ENCODE measurements at places on chromosomes 7 and 10. TPM values are rescaled to one million over a fixed set of nuclear protein-coding genes. Genes with fewer than 3 reads are reported as not detected.

TMEM236 gene
- total RNA-seq, result 0.07 TPM

DNA sequence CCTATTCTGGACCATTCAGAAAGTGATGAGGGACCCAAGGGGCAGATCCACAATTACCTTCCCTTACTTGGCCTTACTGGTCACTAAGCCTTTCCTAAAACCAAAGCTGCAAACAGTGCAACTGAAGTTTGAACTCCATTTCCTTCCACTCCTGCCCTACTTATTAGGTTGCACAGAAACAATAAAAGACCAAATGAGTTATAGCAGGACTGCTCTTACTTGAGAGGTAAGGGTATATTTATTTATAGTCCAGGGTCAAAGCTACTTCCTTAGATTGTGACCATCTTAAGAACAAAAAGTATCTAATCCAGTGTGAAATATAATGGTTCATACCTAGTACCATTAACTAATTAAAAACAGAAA is 27.0 kb downstream of the CDK6 start:
- H3K4me1 ChIP-seq, result peaks cover 30% of the 10 kb centered on the region
- peak overlapping the region; percentile 92 for H3K27ac ChIP-seq
- no peak for DNase-seq
- H3K4me3 ChIP-seq, result peak overlapping the region; percentile 82

PODXL gene
- total RNA-seq, result 1.1 TPM

GRCh38 chr7:117962366-117962994 is 89.2 kb upstream of the CTTNBP2 start:
- H3K27me3 ChIP-seq, result no peaks in the 10 kb centered on the region
- H3K27ac ChIP-seq, result no peak overlapping the region
- H3K36me3 ChIP-seq, result no peaks in the 10 kb centered on the region
- H3K4me3 ChIP-seq, result no peak overlapping the region

GPR15LG gene
- not detected for total RNA-seq

GRCh38 chr7:158063850-158064610 is 523.6 kb downstream of the PTPRN2 start:
- no peaks in the 10 kb centered on the region for H3K36me3 ChIP-seq
- H3K4me3 ChIP-seq, result no peak overlapping the region
- no peak for DNase-seq
- H3K4me1 ChIP-seq, result no peaks in the 10 kb centered on the region
- peaks cover 10% of the 10 kb centered on the region for H3K27me3 ChIP-seq
- no peak overlapping the region for H3K27ac ChIP-seq

CDH23 gene
- total RNA-seq, result 9.0 TPM

NODAL gene
- total RNA-seq, result not detected

- no peak overlapping the region for H3K27ac ChIP-seq
- H3K27me3 ChIP-seq, result no peaks in the 10 kb centered on the region
- H3K4me3 ChIP-seq, result no peak overlapping the region
- no peaks in the 10 kb centered on the region for H3K4me1 ChIP-seq
- no peaks in the 10 kb centered on the region for H3K36me3 ChIP-seq
- DNase-seq, result no peak
Measured at GRCh38 chr7:113819474-113819873, 99.3 kb downstream of the PPP1R3A start.

DNA sequence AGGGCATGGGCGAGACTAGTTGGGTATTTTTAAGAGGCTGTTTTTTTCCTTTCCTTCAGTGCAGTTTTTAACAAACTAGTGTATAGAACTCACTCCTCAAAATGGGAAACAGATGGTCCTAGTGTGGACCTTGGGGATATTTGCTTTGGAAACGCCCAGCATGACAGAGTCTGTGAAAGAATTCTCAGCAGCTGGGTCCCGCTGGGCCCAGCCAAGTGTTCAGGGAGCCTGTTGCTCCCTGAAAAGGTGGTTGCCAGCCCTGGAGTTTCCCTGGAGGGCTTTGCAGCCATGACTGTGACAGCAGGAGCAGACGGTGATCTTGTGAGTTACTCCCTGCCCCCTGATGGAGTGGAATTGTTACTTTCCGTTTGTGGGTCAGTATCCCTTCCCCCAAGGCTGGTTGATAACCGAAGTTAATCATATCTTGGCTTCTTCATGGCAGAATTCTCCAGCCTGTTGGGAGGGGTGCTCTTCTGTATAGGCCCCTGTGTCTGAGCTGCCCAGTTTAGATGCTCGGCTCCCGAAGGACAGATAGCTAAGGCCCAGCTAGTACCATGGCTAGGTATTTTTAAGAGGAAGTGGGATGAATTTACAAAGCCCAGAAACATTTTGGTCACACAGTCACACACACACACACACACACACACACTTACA is 278.6 kb upstream of the HABP2 start:
- DNase-seq, result no peak
- no peak overlapping the region for H3K4me3 ChIP-seq
- no peaks in the 10 kb centered on the region for H3K4me1 ChIP-seq
- H3K27me3 ChIP-seq, result peaks cover 15% of the 10 kb centered on the region

GRCh38 chr7:24943096-24943948 is 36.7 kb downstream of the OSBPL3 start:
- peaks cover 5% of the 10 kb centered on the region for H3K36me3 ChIP-seq
- DNase-seq, result no peak
- H3K4me1 ChIP-seq, result peaks cover 64% of the 10 kb centered on the region
- peak overlapping the region; percentile 32 for H3K27ac ChIP-seq

DNA sequence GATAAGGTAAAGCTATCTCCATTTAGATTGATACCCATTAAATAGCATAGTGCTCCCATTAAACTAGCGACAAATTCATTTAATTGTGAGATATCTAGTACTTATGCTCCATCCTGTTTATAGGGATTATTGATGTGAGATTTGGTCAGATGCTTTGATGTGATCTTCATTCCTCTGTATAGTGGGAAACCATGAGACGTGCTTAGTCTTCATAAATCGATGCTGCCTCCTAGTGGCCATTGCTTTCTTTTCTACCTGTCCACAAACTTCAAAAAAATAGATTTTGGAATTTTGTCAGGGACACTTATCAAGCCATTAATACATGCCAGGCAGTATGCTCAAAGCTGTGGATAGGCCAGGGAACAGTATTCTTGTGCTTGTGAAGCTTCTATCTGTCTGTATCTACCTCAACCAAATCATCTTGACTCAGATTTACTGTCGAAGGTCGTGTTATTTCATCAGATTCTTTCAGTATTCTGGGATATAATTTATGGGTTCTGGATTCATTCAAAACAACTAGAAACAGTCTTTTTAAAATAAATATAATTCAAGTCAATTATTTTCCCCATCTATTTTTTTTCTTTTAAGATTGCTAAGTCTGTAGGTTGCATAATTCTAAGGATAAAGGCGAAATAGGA is 12.0 kb downstream of the LSM8 start:
- H3K4me3 ChIP-seq, result no peak overlapping the region
- H3K36me3 ChIP-seq, result no peaks in the 10 kb centered on the region
- H3K27me3 ChIP-seq, result no peaks in the 10 kb centered on the region
- DNase-seq, result no peak

GRCh38 chr7:140402178-140402835 is 1.6 kb upstream of the RAB19 start:
- no peaks in the 10 kb centered on the region for H3K36me3 ChIP-seq
- H3K27ac ChIP-seq, result no peak overlapping the region
- H3K27me3 ChIP-seq, result no peaks in the 10 kb centered on the region
- H3K4me1 ChIP-seq, result peaks cover 21% of the 10 kb centered on the region

GRCh38 chr7:130299866-130300265 is 6.9 kb downstream of the CPA4 start:
- no peaks in the 10 kb centered on the region for H3K4me1 ChIP-seq

DNA sequence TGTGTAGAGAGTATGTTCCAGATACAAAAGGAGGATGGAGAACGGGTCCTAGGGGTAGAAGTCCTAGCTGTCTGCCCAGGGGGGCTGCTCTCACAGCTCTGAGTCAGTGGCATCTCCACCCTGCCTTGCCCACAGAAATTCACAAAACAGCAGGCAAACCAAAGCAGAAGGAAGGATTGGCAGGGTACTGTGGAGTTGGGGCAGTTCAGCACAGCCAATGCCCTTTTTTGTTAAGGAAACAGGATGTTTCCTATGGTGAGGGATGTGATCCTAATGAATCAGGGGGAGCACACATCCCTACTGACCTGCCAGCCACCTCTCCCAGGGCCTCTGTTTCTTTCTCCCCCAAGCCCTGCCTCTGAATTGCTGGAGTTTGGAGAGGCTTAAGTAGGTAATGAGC is 457.6 kb downstream of the PLXNA4 start:
- H3K27ac ChIP-seq, result no peak overlapping the region
- H3K4me3 ChIP-seq, result no peak overlapping the region
- no peaks in the 10 kb centered on the region for H3K36me3 ChIP-seq
- H3K4me1 ChIP-seq, result no peaks in the 10 kb centered on the region
- DNase-seq, result no peak

PAX4 gene
- not detected for total RNA-seq

GRCh38 chr7:88306590-88307048 is at the start of gene STEAP4:
Gene STEAP4, minus strand, starts transcription at chr7:88306894. Its CDS starts 22,625 bp downstream, at chr7:88284269.
- DNase-seq, result no peak
- H3K4me3 ChIP-seq, result peak within 1 kb of the TSS; percentile 39
- no peak within 1 kb of the TSS for H3K27ac ChIP-seq

DNA sequence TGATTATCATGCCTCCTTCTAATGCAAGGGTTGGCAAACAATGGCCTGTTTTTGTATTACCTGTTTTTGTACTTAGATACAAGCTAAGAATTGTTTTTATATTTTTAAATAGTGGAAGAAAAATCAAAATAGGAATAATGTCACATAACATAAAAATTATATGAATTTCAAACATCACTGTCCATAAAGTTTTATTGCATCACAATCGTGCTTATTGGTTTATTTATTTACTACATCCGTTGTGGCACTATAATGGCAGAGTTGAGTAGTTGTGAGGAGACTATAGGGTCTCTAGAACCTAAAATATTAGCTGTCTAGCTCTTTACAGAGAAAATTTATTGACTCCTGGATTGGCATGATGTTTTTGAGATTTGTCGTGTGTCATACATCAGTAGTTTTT is 4.1 kb downstream of the KIF20B start:
- DNase-seq, result no peak
- H3K27me3 ChIP-seq, result no peaks in the 10 kb centered on the region
- no peak overlapping the region for H3K4me3 ChIP-seq
- H3K36me3 ChIP-seq, result no peaks in the 10 kb centered on the region
- peak overlapping the region; percentile 80 for H3K27ac ChIP-seq

DNA sequence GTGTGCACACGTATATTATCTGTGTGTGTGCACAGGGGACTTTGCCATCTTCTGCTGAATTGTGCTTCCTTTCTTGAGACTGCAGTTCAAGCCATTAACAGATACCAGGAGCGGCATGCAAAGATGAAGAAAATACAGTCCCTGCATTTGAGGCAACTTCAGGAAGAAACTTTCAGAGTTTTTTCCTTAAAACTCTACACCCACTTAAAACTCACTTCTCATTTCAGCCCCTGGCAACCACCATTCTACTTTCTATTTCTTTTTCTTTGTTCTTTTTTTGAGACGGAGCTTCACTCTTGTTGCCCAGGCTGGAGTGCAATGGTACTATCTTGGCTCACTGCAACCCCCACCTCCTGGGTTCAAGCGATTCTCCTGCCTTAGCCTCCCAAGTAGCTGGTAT is 448.9 kb upstream of the ZMIZ1 start:
- H3K36me3 ChIP-seq, result peaks cover 5% of the 10 kb centered on the region
- no peak overlapping the region for H3K4me3 ChIP-seq
- H3K27ac ChIP-seq, result no peak overlapping the region
- DNase-seq, result no peak

DNA sequence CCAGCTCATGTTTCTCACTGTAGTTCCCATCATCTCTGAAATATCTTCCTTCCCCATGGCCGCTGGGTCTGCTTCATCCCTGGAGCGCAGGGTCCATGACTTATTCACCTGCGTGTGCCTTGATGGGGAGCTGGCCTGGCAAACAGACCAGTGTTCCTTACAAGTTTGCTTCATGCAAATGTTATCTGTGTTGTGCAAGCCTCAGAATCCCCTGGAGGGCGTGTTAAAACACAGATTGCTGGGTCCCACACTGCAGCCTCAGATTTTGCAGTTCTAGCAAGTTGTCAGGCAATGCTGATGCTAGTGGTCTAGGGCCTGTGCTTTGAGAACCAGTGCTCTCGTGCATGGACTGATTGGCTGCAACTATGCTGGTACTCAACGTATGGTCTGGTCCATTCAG is 7.2 kb upstream of the DMBT1 start:
- H3K27me3 ChIP-seq, result no peaks in the 10 kb centered on the region
- H3K4me1 ChIP-seq, result peaks cover 25% of the 10 kb centered on the region

CALML5 gene
- not detected for total RNA-seq

DNA sequence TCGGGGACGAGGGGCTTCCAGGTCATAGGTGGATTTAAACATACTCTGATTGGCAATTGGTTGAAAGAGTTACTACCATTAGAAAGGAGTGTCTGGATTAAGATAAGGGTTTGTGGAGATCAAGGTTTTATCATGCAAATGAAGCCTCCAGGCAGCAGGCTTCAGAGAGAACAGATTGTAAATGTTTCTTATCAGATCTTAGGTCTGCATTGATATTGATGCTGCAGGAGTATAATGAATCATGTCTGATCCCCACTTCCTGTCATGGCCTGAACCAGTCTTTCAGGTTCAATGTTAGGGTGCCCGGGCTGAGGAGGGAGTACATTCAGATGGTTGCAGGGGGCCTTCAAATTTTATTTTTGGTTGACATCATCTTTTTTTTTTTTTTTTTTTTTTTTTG is 51.4 kb downstream of the SH3PXD2A start:
- peak overlapping the region; percentile 71 for H3K27ac ChIP-seq
- no peaks in the 10 kb centered on the region for H3K36me3 ChIP-seq
- H3K4me1 ChIP-seq, result peaks cover 16% of the 10 kb centered on the region
- H3K4me3 ChIP-seq, result no peak overlapping the region
- peak; percentile 13 for DNase-seq

UNCX gene
- total RNA-seq, result not detected

SAMD9 gene
- 25.7 TPM for total RNA-seq

HSPA12A gene
- total RNA-seq, result 0.62 TPM

- DNase-seq, result peak; percentile 19
- peaks cover 8% of the 10 kb centered on the region for H3K27me3 ChIP-seq
Measured at GRCh38 chr7:6271060-6271658, 1.3 kb downstream of the CYTH3 start.

TRIL gene
- total RNA-seq, result not detected

TES gene
- total RNA-seq, result 108 TPM

DNA sequence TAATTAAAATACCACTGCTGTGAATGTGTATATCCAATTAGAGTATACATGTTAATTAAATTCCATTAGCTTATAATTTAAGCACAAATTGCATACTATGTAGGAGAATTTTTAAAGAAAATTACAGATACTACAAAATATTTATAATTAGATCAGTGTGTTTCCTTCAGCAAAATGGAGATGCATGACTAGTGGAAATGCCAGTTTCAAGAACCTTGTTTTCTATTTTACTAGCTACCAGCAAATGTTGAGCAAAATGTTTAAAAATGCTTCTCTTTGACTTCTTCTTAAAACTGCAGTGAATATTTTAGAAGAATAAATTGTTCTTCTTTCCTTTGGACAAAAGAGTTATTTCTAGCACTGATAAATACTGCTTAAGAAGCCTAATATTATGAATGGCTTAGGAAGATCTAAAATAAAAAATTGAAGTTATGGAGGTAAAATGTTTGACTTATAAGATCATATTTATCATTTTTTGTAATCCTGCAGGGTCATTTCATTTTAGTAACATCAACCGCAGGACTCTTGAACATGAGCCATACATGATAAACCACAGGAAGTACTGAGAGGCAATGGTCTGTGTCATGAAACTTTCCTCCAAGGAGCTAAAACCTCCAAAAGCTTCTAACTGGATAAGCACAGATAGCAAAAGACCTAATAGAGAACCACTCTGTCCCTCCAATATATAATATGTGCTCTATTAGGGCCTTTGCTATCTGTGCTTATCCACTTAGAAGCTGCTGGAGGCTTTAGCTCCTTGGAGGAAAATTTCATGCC is 1066.0 kb upstream of the CELF2 start:
- DNase-seq, result no peak
- no peaks in the 10 kb centered on the region for H3K4me1 ChIP-seq
- H3K4me3 ChIP-seq, result no peak overlapping the region
- H3K27ac ChIP-seq, result no peak overlapping the region
- H3K27me3 ChIP-seq, result peaks cover 5% of the 10 kb centered on the region

SHH gene
- not detected for total RNA-seq
